ENCODE measurements at places on chromosomes 5 and 9. TPM values are rescaled to one million over a fixed set of nuclear protein-coding genes. Genes with fewer than 3 reads are reported as not detected.

EIF4E1B gene
- total RNA-seq = not detected

MUSK gene
- total RNA-seq = not detected

FOXI1 gene
- 0.44 TPM for total RNA-seq

ZNF366 gene
- total RNA-seq = not detected

SMIM15 gene
- 77.5 TPM for total RNA-seq

PLPPR1 gene
- not detected for total RNA-seq

SVEP1 gene
- 0.05 TPM for total RNA-seq

CCDC107 gene
- 39.9 TPM for total RNA-seq

CRB2 gene
- total RNA-seq = 0.05 TPM

KLHL3 gene
- 1.9 TPM for total RNA-seq

STC2 gene
- 32.2 TPM for total RNA-seq

ANKH gene
- 11.2 TPM for total RNA-seq

DBH gene
- not detected for total RNA-seq

MEIKIN gene
- not detected for total RNA-seq

PITX1 gene
- 41.5 TPM for total RNA-seq

SPACA9 gene
- total RNA-seq = 3.0 TPM

GKAP1 gene
- total RNA-seq = 5.2 TPM

FAM78A gene
- total RNA-seq = 0.59 TPM

ENTREP1 gene
- total RNA-seq = 0.13 TPM

SYNPO gene
- total RNA-seq = 82.8 TPM

TRPM3 gene
- not detected for total RNA-seq

SERF1A gene
- 5.1 TPM for total RNA-seq

Measured in Panc1 (cell line).